ENCODE measurements at places on chromosomes 12 and 14.

- DNase-seq = peak; percentile 1
Observed at GRCh38 chr12:85155791-85156190, 119.6 kb downstream of the LRRIQ1 start.

DNA sequence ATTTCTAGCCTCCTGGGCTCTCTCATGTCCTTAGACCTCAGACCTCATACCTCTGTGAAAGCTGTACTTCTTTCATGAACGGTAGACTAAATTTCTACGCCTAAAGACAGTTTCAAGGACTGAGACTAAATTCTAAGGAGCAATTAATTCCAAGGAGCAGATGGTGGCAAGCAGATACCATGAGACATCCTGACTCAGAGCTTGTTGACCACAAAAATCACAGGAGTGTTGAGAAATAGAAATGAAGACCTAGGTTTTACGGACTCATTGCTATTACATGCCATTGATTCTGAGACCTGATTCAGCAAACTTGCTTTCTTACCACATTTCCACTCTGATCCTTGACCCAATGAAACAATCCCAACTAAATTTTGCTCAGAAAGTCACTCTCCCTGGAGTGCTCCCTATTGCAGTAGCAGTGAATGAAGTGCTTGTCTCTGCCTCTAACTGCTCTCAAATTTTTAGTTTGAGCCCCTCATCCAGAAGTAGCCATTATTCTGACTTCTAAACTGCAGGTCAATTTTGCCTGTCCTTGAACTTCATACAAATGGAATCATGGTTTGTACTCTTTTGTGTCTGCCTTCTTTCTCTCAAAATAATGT, 52.0 kb downstream of the PEX5 start:
- no peak for DNase-seq

DNA sequence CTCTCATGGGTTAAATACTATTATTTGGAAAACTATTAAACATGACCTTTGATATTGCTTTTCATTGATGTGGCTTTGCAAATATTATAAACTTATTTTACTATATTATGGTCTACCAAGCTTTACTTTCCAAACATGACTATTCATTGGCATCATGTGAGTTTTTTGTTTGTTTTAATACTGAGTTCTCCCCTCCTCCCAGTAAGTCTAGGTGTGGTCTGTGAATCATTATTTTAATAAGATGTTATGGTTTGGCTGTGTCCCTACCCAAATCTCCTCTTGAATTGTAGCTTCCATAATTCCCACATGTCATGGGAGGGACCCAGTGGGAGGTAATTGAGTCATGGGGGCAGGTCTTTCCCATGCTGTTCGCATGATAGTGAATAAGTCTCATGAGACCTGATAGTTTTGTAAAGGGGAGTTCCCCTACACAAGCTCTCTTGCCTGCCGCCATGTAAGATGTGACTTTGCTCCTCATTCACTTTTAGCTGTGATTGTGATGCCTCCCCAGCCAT, 80.0 kb downstream of the BORCS5 start:
- no peak for DNase-seq

DNA sequence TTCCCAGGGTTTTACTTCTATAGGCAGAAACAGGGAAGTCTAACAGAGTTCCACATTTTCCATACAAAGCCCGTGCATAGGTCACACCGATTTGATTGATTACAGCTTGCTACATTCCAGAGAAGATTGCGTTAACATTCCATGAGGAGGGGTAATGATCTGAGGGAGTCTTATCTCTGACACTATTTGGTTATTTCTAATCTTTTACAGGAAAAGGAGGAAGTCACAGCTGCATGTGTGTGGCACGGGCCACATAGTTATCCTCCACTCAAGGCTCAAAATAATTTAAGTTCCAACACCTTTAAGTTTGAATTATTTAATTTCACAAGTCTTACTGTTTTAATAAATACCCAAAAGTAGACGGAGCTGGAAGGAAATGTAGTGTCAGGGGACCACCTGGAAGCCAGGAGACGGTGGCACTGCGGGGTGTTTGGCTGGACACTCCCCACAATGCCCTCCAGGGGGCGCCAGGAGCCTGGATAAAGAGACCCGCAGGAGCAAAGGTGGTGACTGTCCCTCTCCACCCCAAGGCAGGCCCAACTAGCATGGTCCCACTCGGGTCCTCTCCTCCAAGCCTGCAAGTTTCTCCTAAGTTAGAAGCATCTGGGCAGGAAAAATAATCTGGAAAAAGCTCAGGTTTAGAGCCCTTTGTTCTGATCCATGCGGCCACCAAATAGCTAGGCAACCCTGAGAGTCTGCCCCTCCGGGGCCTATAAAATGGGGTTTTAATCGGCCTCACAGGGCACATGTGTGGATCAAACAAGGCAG, 20.2 kb downstream of the KRT8 start:
- no peak for DNase-seq

- peak; percentile 70 for DNase-seq
Observed at GRCh38 chr14:76908834-76909233, 82.6 kb downstream of the LRRC74A start.

Data from GM06990 (cell line).